ENCODE measurements at places on chromosomes 5 and 9.

DNA sequence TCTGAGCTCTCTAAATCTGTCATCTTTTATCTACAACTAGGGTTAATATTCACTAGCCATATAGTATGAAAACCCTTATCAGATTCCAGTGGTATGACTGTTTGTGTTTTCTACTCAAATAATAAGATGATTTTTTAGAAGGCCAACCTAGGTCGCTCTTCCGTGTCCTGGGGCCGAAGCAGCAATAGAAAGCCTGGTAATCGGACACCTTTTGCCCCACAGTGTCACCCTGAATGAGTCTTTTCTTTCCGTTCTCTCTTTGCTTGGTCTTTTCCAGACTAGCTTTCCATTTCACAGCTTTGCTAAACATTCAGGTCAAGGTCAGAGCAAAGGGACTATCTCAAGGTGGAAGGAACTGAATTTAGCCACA lies 243.3 kb upstream of the ANKRD55 start:
- DNase-seq, result no peak

DNA sequence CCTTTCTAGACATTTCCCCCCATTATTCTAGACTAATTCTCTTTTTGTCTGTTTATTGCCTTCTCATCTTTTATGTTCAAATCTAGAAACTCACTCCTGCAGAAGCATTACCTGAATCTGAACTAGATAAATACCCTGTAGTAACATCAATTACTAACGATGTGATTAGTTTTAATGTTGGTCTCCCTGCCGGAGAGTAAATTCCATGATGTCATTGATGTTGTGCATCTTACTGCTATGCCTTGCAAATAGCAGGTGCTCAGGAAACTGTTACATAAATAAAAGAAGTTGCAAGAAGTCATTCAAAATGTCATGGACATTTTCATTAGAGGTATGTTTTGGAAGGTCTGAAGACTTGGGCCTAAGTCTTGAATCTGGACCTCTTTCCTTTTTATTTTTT lies 23.0 kb upstream of the C9 start:
- no peak for DNase-seq

GRCh38 chr5:80105698-80106439 lies 70.7 kb downstream of the THBS4 start:
- no peak for DNase-seq

- DNase-seq, result no peak
These were observed 10.2 kb downstream of the EXOC3 start for GRCh38 chr5:452978-453710.

- DNase-seq, result no peak
These were observed 16.3 kb downstream of the FAM78A start for GRCh38 chr9:131259916-131260597.

DNA sequence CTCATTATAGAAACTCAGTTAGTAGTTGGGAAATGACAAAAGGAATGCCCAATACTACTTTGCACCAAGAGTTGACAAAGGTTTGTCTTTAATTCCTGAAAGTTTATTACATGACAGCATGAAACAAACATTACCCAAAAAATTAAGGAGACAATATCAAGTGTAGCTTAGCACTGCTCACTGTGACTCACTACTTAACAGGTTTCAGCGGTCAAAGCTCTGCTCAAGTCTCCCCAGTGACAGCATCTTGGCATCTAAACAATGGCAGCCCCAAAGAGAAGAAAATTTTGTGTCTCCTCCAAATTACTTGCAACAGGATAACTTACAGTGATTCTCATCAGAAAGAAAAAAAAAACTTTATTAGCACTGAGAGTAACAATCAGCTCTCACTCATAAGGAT lies 1030.2 kb downstream of the EFNA5 start:
- no peak for DNase-seq

DNA sequence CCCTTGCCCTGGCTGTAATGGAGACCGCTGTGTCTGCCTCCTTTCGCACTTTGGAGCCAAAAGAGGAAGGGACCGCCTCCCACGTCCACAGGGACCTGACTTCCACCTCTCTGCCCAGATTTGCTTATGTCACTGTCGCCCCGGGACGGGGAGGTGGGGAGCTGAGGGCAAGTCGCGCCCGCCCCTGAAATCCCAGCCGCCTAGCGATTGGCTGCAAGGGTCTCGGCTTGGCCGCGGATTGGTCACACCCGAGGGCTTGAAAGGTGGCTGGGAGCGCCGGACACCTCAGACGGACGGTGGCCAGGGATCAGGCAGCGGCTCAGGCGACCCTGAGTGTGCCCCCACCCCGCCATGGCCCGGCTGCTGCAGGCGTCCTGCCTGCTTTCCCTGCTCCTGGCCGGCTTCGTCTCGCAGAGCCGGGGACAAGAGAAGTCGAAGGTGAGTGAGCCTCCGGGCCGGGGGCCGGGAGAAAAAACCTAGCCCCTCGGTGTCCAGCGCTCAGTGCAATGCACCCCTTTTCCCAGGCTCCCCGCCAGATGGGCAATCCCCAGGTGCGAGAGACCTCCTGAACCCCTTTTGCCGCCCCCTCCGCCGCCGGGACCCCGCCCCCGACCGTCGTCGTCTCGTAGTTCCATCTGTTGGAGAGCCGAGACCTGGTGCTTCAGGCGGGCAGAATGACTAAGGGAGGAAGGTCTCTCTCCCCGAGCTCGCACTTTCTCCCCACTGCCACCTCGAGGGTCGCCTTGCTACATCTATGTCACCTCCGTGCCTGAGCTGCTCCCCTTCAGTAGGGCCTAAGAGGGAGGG lies at the start of gene GPX3:
TSS of gene GPX3 (plus strand) at position 288 of the 807 bp plus-strand sequence. CDS start at position 352, 64 bp downstream.
- peak; percentile 17 for DNase-seq

DNA sequence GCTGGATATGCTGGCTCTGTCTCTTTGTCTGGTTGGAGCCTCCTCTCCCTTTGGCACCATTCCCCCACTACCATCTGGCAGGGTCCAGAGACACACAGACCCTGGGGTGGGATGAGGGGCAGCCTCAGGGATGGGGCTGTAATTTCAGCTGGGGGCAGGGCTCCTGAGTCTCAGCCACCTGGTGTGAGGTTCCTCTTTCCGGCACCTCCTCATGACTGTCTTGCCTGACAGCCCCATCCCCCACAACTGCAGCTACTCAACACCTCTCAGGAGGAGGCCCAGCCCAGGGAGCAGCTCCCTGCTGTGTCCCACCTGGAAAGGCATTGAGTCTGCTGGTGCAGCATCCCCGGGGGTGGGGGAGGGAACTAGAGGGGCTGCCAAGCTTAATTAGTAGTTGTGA lies 11.7 kb upstream of the RPS14 start:
- DNase-seq, result no peak

DNA sequence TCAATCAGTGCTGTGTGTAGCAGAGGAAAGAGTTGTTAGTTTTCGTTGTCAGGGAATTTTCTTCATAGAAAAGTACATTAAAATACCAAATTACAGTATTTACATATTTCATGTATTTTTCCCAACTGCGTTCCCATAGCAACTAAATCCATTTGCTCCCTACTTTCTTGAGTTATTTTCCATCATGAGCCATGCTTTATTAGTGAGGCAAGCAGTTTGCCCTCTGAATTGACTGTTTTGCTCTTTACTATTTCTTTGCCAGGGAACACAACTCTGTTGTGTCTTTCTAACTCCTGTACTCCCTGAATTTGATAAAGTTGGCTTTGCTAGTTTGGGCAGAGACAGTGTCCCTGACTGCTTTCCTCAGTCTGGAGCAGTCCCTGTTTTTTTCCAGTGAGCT lies 276.2 kb upstream of the SLC30A5 start:
- no peak for DNase-seq

GRCh38 chr5:150305095-150305494 lies 2.4 kb upstream of the ARSI start:
- DNase-seq, result no peak

DNA sequence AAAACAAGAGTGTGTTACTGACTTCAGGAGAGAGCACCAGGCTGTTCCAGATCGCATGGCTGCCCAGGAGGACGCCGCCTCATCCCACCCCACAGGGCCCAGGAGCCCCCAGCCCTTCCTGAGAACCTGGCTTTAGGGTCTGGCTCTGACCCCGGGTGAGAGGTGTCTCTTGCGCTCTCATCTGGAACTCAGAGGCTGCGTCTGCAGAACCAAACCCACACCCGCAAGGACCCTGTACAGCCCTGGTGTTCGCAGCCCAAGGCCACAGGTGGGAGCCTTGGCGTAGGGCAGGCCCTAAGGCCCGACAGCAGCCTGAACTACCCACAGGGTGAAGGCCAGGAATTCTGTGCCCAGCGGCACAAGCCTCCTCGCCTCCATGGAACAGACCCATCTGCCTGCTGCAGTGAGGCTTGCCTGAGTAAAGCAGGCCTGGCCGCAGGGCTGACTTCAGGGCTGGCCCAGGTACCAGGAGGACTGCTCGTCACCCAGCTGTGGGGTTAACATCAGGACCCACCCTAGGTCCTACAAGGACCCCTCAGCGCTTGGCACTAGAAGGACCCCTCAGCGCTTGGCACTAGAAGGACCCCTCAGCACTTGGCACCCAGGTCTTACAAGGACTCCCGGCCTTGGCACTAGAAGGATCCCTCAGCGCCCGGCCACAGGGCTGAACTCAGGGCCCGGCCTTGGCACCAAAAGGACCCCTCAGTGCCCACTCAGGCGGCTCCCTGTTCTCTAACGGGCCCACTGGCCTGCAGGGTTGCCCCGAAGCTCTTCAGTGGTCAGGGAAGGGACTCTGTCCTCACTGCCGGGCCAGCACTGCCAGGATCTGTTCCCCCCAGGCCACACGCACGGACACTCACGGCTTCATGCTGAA lies 48.2 kb downstream of the NKD2 start:
- no peak for DNase-seq

GRCh38 chr5:139862313-139862712 lies 66.7 kb downstream of the PSD2 start:
- no peak for DNase-seq

DNA sequence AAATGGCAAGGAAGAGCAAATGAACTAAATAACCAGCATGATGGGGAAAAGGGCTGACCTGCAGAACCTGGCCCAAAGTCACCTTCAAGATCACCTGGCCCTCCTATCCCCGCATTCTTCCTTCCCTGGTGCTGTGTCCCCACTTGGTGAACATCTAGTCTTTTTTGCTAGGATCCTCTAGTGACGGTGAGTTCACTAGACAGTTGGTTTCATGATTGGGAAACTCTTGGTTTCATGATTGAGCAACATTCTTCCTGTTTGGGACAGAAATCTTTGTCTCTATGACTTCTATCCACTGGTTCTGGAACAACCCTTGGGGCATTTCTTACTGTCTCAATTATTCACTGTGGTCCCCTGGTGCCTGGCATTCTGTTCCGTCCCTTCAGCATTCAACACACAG lies 50.2 kb upstream of the DAB2IP start:
- no peak for DNase-seq

DNA sequence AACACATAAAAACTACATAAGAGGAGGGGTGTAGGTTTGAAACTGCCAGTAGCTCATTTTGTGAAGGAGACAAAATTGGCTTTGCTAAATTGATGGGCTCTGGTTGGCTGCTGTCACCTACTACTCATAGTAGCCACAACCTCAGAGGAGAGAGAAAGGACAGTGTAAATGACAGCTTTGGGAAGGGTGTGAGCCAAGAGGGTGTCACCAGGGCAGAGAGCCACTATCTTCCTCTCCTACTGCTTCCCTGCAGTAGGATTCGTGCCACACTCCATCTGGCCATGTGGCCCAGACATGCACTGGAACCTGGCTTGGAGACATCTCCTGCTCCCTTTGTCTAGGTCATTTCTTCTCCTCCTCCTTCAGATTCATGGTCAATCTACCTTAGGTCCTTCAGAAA lies 455.9 kb downstream of the ENC1 start:
- DNase-seq, result no peak

DNA sequence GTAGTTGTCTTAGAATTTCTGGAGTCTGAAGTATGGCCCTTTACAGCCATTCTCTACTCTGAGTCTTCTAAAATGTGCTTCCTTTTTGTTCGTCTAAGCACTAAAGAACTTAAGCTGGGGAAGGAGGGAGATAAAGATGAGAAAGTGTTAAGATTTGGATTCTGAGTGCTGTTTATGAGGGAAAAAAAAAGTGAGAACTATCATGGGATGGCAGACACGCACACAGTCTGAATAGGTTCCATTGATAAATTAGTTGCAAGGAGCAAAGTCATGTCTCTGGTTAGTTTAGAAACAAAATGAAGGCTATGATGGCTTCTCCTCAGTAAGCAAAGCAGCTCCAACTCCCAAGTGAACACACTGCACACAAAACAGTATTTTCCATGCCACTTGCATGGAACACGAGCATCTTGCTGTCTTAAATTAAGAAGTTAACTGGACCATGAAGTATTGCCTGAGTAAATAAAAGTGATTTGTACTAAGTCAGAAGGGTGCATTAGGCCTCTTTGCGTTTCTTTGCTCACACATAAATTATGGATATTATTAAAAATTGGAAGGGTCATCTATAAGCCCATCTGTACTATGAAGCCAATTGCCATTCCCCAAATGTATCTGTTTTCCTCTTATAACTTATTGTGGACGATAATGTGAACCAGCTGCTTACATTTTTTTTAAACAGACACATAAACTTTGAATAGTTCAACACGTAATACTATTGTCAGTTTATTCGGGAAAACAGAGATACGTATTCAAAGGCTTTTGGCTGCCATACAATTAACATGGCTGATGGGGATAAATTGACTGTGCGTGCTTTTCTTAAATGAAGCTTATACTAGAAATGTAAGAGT lies 199.3 kb downstream of the SGCD start:
- no peak for DNase-seq
